ENCODE measurements at places on chromosomes 3 and 15.

DNA sequence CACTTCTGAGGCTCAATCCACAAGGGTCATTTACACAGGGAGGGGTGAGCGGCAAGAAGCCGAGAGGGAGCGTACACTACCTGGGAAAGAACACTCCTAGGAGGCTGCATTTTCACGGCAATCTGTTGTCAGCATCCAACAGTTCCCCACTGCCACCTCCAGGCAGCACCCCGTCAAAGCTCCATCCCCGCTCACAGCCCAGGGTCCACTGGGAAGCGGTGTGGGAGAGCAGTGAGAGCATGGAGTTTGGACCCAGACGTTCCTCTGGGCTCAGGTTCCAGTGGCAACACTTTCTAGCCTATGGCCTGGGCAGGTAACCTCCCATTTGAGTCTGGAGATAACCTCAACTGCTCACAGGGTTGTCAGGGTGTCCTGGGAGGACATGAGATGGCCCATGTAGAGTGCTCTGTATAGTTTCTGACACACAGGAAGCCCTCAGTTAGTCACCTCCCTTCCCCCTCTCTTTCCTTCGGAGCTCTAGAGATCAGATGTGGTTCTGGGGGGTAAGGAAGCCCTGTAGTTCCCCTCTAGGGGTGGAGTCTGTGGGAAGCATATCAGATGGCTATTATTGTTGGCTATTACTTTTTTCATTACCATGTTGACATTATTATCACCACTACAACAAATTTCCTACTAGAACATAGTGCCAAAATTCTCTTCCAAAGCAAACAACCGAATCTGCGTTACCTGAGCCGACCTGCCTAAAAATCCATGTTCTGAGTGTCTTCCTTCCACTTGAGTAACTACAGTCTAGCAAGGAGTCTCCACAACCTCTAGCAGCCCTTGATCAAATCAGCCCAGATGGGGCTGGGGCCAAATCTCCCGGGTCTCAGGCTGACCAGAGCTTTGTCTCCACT is 29.1 kb downstream of the RUVBL1 start:
- DNase-seq = no peak

- no peak for DNase-seq
These were observed 85.6 kb downstream of the PTPRG start for GRCh38 chr3:61646851-61647525.

- DNase-seq = no peak
These were observed 11.6 kb upstream of the CILP start for GRCh38 chr15:65222891-65223290.

DNA sequence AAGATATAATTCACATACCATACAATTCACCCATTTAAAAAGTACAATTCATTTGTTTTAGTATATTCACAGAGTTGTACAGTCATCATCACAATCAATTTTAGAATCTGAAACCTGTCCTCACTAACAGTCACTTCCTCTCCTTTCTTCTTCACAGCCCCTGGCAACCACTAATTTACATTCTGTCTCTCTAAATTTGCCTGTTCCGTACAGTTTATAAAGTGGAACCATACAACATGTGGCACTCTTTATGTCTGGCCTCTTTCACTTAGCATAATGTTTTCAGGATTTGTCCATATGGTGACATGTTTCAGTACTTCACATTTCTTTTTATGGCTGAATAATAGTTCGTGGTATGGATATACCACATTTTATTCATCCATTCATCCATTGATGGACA is 22.7 kb downstream of the ERICH6 start:
- DNase-seq = no peak

DNA sequence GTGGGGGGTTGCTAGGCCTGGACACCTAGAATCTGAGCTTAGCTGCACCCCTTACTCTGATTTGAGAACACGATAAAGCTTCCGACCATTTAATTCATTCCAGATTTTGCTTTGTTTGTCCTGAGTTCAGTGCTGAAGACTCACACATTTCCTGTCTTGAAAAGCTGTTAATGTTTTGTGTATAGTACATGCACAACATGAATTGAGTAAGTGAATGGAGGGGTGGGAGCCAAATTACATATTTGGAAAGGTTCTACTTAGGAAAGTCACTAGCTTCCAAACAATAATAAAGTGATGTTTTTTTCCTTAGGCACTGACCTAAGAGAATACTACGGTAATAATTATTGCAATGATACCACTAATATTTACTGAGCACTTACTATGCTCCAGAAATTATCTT is 955.2 kb upstream of the NR2F2 start:
- no peak for DNase-seq

- DNase-seq = no peak
These were observed 812.9 kb upstream of the CFAP20DC start for GRCh38 chr3:59862686-59863085.

DNA sequence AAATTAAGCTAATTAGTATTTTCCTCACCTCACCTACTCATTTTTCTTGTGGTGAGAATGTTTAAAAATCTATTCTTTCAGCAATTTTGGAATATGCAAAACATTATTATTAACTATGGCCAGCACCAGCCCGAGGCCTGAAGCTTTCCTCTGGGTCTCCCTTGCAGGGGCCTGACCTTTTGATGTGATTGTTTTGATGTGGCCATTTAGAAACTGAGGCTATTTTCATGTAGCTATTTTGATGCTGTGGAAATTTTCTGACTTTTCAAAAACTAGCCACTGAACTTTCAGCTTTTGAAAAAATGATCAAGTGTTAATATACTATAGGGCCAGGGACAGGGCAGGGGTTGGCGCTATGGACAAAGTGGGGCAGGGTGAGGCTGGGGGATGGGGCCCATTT is 8.2 kb upstream of the CCR9 start:
- DNase-seq = no peak

- DNase-seq = no peak
These were observed 27.6 kb downstream of the CPOX start for GRCh38 chr3:98565843-98566242.

DNA sequence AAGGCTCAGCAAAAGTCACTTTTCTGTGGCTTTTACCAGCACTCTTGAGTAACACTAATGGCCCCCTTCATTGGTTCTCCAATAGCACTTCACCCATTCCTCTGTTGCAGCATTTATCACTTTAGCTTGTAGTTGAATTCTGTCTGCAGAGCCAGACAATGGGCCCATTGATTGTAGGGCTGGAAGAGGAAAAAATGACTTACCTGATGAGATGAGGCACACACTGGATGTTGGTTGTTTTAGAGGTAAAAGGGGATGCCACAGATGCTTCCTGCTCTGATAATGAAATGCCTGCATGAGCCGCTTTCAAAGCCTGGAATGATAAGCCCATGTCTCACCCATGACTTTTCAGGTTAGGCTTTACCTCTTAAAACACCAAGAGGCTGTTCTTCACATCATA is 64.3 kb downstream of the PLAAT1 start:
- no peak for DNase-seq

- no peak for DNase-seq
These were observed 1109.5 kb downstream of the NSUN3 start for GRCh38 chr3:95172164-95172943.

GRCh38 chr15:34582461-34583371 is 735 bp downstream of the GOLGA8B start:
- peak; percentile 51 for DNase-seq

Measured in endothelial cell (in vitro differentiated cells).